Stimulated activated CD4-positive, alpha-beta T cell treated with anti-CD3 and anti-CD28 coated beads, Interleukin-2, amount 100 ng/mL, for 24 hours (primary cell): ENCODE measurements at places on chromosomes 11 and 22.

DNA sequence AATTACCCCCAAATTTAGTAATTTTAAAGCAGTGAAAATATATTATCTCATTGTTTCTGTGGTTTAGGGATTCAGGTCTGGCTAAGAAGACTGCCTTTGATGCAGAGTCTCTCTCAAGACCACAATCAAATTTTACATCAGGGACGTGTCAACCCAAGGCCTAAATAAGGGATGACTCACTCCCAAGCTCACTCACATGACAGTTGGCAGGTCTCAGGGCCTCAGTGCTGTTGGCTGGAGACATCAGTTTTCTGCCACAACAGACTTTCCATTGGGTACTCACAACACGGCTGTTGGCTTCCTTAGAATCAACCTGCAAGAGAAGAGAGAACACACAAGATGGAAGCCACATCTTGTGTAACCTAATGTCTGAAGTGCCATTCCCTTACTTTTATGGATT, 377.3 kb downstream of the FAM181B start:
- no peak for DNase-seq

DNA sequence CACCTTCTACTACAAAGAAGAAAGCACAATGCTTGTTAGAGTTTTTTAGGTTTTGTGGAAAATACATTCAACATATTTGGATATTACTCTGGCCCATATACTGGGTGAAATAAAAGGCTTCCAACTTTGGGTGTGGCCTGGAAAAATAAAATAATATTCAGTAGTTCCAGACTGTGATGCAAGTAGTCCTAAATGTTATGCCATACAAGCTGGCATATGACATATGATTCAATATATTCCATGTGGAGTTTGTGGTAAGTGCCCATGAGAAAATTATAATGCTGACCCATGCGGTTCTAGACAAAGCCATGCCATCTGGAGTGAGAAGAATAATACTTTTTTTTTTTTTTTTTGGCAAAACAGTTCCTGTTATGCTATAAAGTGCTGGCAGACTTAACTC, 683.3 kb downstream of the LUZP2 start:
- no peak for DNase-seq

- no peak for DNase-seq
Measured at GRCh38 chr11:72696866-72697700, 22.9 kb upstream of the PDE2A start.

DNA sequence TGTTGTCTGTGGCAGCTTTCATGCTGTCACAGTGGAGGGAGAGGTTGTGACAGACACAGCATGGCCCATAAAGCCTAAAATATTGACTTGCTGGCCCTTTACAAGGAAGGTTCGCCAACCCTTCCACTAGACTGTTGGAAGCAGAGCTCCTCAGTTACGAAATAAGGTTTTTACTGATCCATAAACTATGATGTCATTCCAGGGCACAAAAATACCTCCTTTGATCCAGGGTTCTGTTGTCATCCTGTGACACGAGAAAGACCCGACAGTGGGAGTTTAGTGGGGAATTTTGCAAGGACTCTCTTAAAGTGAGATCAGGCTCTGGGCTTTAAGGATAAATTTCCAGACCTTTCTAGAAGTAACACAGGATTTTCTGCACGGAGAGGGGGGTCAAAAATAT, 15.7 kb downstream of the BARX2 start:
- no peak for DNase-seq

DNA sequence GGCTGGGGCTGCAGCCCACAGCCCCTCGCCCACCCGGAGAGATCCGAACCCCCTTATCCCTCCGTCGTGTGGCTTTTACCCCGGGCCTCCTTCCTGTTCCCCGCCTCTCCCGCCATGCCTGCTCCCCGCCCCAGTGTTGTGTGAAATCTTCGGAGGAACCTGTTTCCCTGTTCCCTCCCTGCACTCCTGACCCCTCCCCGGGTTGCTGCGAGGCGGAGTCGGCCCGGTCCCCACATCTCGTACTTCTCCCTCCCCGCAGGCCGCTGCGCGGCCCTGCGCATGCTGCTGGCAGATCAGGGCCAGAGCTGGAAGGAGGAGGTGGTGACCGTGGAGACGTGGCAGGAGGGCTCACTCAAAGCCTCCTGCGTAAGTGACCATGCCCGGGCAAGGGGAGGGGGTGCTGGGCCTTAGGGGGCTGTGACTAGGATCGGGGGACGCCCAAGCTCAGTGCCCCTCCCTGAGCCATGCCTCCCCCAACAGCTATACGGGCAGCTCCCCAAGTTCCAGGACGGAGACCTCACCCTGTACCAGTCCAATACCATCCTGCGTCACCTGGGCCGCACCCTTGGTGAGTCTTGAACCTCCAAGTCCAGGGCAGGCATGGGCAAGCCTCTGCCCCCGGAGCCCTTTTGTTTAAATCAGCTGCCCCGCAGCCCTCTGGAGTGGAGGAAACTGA, 731 bp downstream of the GSTP1 start:
- peak; percentile 48 for DNase-seq

- peak; percentile 66 for DNase-seq
Measured at GRCh38 chr11:14075118-14076078, 112.9 kb downstream of the SPON1 start.

- DNase-seq: peak; percentile 81
Measured at GRCh38 chr11:75445315-75445953, 12.4 kb upstream of the KLHL35 start.

- peak; percentile 51 for DNase-seq
Measured at GRCh38 chr11:69213316-69213715, 57.6 kb downstream of the SMIM38 start.

GRCh38 chr11:105220121-105220520, 80.6 kb upstream of the CARD18 start:
- no peak for DNase-seq

DNA sequence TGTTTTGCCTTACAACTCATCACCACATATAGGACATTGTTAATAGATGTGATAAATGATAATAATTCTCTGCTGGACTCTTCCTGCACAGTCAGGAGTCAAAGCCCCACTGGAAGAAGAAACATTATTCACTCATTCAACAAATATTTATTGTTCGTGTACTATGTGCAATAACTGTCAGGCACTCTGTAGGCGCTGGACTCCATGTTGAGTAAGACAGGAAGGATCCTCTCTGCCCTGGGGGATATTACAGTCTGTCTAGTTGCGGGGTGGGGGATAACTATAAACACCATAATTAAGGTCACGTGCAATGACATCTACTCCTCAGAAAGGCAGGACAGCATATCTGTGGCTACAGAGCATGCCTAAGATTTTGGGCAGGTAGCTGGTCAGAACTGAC, 281.1 kb downstream of the FAT3 start:
- no peak for DNase-seq

DNA sequence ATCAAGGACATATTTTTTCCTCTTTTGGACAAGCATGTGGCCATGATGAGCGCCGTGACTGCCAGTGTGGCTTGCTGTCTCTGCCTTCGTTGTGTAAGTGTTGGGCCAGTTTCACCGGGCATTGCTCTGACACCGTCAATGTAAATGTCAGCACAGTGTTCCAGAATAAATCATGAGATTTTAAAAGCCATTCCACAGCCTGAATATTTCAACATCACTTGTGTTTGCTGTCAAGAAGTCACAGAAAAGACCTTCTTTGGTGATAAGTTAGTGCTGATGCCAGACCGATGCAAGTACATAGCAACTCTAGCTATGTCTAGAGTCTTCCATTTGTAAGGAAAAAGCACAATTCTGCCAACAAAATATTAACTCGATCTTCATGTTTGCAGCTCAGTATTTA, 467.8 kb downstream of the TBC1D22A start:
- no peak for DNase-seq

GRCh38 chr22:44225812-44226211, 45.1 kb downstream of the PARVG start:
- DNase-seq: no peak

DNA sequence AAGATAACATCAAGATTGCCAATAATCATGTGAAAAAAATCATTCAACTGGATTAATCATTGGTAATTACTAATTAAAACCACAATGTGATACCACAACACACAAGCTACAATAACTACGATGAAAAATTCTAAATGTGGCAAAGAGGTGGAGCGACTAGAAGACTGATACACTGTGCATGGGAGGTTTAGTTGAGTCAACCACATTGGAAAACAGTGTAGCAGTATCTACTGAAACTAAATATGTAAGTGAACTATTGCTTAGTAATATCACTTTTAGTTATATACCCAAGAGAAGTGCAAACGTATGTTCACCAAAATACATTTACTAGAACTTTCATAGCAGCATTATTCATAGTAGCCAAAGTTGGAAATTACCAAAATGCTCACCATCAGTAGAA, 359.9 kb downstream of the ETS1 start:
- no peak for DNase-seq

- DNase-seq: no peak
Measured at GRCh38 chr11:30832831-30833230, 246.7 kb upstream of the MPPED2 start.

DNA sequence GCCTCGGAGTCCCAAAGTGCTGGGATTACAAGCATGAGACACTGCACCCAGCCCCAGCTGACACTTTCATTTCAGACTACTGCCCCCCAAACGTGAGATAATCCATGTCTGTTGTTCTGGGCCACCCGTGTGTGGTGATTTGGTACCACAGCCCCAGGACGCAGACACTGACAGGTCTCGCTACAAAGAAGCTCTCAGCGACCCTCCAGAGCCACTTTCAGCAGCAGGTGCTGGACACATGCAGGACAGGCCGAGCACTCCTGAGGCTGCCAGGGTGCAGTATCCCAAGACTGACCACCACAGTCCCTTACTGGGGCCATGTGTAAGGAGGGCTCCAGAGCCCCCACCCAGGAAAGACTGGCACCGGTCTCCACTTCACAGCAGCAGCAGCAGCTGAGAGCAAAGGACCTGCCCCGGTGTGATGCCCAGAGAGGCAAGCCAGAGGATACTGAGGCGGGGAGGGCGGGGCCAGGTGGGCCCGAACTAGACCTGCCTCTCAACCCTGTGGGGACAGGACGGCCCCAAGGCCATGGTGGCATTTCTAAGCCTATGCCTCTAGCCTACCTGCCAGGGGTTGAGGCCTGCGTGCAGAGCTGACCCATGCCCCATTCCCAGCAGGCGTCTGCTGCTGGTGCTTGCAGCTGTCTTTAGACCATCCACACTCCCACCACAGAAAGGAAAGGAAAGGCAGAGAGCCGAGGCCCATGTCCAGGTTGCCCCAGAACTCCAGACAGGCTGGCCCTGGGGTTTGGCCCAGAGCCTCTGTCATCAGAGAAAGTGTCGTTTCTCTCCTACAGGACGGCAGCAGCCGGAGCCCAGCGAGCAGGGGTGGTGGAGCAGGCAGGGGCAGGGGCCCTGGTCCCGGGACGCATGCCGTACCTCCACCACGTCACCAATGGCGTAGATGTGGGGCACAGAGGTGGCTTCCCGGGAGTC, 28.0 kb upstream of the GNB1L start:
- no peak for DNase-seq

- DNase-seq: no peak
Measured at GRCh38 chr11:104098132-104098531, 61.7 kb downstream of the DDI1 start.

DNA sequence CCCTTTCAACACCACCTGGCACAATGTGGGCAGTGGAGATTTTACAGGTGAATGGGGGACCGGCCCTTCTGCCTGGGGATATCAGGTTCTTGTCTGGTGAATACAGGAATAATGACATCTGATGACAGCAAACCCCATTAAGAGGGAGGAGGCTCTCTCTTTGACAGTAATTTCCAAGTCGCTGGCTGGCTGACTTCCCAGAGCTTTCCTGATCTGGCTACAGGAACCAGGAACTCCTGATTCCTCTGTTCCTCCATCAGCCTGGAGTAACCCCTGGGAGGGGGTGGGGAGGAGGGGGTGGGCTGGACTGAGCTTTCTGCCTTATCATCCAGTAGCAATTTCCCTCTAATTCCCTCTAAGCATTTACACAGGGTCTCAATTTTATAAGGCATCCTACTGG, 3.7 kb upstream of the MIEF1 start:
- DNase-seq: no peak

GRCh38 chr11:44743959-44744557, 17.3 kb downstream of the TSPAN18 start:
- DNase-seq: no peak

DNA sequence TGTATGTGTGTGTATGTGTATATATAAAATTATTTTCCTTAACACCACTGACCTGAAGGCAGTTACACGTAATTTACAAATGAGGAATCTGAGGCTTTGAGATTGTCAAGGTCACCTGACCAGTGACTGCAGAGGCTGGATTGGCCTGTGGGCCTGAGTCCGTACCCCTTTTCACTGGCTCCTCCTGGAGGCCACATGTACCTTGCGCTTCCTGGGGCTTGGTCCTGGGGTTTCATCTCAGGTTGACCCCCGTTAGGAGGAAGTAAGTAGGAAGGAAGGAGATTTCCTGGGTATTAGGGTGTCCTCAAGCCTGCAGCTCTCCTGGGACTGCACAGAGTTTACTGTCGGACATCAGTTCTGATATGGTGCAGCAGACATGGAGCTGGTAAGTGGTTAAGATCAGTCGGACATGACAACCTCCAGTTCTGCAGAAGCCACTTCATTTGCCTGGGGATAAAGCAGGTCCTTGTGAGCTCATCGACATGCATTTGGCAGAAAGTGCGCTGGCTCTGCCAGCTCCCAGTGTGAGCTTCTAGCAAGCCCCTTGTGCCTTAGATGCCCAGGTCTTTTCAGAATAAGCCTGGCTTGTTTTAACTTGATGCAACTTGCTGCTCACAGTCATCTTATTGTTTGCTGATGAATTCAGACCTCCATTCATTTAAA, 36.6 kb downstream of the ST3GAL4 start:
- no peak for DNase-seq

DNA sequence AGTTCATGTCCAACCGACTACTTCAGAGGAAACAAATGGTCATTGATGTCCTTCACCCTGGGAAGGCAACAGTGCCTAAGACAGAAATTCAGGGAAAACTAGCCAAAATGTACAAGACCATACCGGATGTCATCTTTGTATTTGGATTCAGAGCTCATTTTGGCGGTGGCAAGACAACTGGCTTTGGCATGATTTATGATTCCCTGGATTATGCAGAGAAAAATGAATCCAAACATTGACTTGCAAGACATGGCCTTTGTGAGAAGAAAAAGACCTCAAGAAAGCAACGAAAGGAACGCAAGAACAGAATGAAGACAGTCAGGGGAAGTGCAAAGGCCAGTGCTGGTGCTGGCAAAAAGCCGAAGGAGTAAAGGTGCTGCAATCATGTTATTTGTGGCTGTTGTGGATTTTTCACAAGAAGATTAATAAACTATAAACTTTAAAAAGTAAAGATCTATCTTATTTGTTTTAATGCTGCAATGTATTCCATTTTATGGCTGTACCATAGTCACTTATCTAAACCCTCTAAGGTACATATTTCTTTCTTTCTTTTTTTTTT, 20.1 kb upstream of the HIPK3 start:
- no peak for DNase-seq

GRCh38 chr11:133834682-133835592, 10.4 kb downstream of the SPATA19 start:
- DNase-seq: peak; percentile 38
